Glutamatergic neuron (in vitro differentiated cells): ENCODE measurements at places on chromosomes 6 and 20.

DNA sequence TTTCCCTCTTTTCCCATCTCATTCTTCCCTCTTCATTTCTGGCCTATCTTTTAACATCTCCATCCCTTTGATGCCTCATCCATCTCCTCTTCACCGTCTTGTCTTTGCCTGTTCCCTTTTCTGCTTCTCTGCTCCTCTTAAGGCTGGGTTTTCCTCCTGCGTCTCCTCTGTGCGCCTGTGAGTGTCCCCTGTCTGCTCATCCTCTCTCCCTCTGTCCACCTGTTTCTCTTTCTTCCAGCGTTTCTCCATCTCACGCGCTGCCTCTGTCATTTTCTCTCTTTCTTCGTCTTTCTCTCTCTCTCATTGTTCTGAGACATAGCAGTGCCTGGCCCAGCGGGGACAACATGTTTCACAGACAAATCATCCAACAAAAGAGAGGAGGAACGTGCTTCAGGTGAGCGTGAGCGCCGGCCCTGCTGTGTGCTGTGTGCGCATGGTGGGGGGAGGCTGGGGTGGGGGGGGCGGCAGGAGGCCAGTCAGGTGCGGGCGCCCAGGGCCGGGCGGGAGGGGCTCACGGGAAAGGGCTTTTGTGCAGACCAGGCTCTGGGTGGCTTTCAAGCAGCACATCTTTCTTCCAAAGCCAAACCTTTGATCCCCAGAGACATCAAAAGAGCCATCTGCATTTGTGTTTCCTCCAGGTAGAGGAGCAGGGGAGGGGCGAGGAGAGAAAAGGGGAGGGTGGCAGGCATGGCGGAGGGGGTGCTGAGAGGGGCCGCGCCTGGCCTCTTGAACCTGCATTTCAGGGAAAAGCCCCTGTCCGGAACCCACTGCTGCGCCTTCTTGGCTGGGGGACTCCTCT, 121.3 kb downstream of the VEGFA start:
- no peaks in the 10 kb centered on the region for H3K36me3 ChIP-seq
- DNase-seq: no peak

DNA sequence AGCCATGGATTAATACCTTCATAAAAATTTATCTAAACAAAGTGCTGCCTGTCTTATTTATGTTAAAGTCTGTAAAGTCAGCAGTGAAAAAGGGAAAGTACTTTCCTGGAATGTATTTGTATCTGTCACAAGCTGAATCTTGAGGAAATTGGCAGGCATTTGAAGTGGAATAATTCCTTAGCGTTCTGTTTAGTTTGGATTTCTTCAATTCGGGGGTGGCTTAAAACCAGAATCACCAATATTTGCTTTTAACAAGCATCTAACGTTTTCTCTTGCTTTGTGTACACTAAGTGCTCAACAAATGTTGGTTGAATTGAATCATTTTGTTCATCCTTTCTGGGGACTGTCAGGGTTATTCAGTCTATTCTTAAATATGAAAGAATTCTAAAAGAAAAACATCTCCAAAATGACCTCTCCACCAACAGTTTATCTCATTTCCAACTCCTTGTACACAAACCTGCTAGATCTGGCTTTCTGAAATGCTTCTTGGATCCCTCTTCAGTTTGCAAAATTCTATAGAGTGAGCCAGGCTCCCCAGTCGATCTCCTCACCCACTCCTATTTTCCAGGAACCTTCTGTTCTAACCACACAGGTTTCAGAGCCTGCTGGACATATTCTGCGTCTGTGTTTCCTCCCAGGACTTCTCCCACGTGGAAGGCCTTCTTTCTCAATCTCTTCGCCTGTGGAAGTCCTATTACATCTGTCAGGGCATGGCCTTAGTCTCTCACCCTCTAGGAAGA, 2.0 kb upstream of the NPEPL1 start:
- H3K27ac ChIP-seq: peak overlapping the region; percentile 76
- peaks cover under 1% of the 10 kb centered on the region for H3K36me3 ChIP-seq
- no peak for DNase-seq
- H3K4me3 ChIP-seq: peak overlapping the region; percentile 36
- H3K27me3 ChIP-seq: peaks cover 12% of the 10 kb centered on the region

- no peak for DNase-seq
- no peaks in the 10 kb centered on the region for H3K27me3 ChIP-seq
- H3K4me1 ChIP-seq: no peaks in the 10 kb centered on the region
- H3K4me3 ChIP-seq: no peak overlapping the region
These were observed 293.9 kb upstream of the FOXQ1 start for GRCh38 chr6:1018041-1018440.

DNA sequence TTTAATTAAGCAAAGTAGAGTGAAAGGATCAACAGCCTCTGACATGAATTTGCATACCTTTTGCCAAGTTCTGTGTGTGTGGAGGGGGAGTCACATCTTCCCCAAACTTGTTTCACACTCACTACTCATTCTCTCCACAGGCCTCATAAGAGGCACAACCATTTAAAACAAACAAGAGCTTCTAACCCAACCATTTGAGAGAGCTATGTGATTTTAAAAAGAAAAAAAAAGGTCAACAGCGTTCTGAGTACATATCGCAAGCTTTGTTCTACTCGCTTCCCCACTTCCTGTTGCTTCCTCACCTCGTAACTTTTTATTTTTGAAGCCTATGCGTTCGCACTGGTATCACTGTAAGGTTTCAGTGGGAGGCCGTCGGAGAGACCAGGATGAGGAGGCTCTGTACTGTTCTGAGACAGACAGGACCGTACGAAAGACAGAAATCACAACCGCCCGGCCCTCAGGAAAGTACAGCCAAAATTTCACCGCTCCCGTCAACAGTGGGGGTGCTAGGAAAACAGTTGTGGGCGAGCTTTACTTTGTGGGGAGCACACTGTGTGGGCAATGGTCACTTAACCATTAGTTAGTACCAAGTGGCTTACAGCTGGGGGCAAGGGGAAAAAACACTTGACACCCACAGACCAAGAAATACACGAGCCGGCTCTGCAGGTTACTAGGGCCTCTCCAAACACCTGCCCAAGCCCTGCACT, 61.3 kb downstream of the TRERF1 start:
- no peak overlapping the region for H3K4me3 ChIP-seq
- no peak for DNase-seq
- peaks cover 39% of the 10 kb centered on the region for H3K4me1 ChIP-seq
- H3K27ac ChIP-seq: no peak overlapping the region

- H3K4me3 ChIP-seq: no peak overlapping the region
- no peak for DNase-seq
- peaks cover 23% of the 10 kb centered on the region for H3K4me1 ChIP-seq
These were observed 99.8 kb upstream of the MLN start for GRCh38 chr6:33903579-33903978.

GRCh38 chr6:3693831-3694230, 57.7 kb downstream of the PXDC1 start:
- peaks cover 23% of the 10 kb centered on the region for H3K4me1 ChIP-seq
- DNase-seq: no peak
- H3K27me3 ChIP-seq: peaks cover 5% of the 10 kb centered on the region
- no peak overlapping the region for H3K27ac ChIP-seq
- no peaks in the 10 kb centered on the region for H3K36me3 ChIP-seq

- no peak overlapping the region for H3K27ac ChIP-seq
- H3K4me1 ChIP-seq: no peaks in the 10 kb centered on the region
- H3K27me3 ChIP-seq: no peaks in the 10 kb centered on the region
- H3K4me3 ChIP-seq: no peak overlapping the region
These were observed 120.2 kb downstream of the MBOAT1 start for GRCh38 chr6:20092071-20092566.

DNA sequence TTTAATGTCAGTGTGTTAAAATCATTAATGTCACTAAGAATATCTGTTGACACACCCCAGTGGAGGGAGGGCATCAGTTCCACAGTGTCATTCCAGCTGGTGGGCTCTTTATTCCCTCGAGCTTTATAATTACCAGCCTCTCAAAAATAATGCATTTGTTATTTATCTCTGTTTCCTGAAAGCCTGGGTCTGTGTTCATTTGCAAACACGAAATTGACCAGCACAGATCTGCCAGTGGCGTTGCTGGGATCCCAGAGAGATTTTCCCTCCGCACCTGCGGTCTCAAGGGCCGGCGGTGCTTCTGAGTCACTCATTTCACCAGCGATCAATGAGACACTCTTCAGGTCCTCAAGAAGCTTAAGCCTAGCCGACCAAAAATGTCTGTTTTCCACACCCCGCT, 5.7 kb upstream of the PYGB start:
- peaks cover 63% of the 10 kb centered on the region for H3K4me1 ChIP-seq
- peak overlapping the region; percentile 98 for H3K27ac ChIP-seq
- peak overlapping the region; percentile 79 for H3K4me3 ChIP-seq
- peak; percentile 68 for DNase-seq

DNA sequence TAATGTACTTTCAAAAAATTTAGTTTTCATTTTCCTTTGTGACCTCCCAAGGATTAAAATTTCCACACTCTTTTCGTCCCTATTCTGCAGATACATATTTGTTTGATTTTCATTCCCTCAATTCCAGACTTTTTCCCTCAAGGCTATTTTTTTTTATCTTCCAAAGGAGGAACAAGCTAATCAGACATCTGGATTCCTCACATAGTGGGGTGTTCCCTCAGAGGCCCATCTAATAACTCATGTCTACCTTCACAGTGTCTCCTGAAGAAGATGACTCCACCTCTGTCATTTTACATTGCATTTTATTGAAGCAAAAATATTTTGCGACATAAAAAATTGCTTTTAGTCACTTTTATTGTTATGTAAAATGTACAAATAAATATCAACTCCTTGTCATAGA, 122.2 kb downstream of the RFPL4B start:
- no peak overlapping the region for H3K27ac ChIP-seq
- no peak overlapping the region for H3K4me3 ChIP-seq
- no peak for DNase-seq
- H3K36me3 ChIP-seq: no peaks in the 10 kb centered on the region

- no peak for DNase-seq
- H3K27ac ChIP-seq: no peak overlapping the region
- H3K27me3 ChIP-seq: no peaks in the 10 kb centered on the region
- no peak overlapping the region for H3K4me3 ChIP-seq
These were observed 105.9 kb downstream of the ADGRB3 start for GRCh38 chr6:68740828-68741500.

GRCh38 chr6:89022798-89023197, 57.8 kb upstream of the PNRC1 start:
- no peak overlapping the region for H3K4me3 ChIP-seq
- no peaks in the 10 kb centered on the region for H3K36me3 ChIP-seq
- no peaks in the 10 kb centered on the region for H3K27me3 ChIP-seq
- peaks cover 3% of the 10 kb centered on the region for H3K4me1 ChIP-seq
- no peak overlapping the region for H3K27ac ChIP-seq

DNA sequence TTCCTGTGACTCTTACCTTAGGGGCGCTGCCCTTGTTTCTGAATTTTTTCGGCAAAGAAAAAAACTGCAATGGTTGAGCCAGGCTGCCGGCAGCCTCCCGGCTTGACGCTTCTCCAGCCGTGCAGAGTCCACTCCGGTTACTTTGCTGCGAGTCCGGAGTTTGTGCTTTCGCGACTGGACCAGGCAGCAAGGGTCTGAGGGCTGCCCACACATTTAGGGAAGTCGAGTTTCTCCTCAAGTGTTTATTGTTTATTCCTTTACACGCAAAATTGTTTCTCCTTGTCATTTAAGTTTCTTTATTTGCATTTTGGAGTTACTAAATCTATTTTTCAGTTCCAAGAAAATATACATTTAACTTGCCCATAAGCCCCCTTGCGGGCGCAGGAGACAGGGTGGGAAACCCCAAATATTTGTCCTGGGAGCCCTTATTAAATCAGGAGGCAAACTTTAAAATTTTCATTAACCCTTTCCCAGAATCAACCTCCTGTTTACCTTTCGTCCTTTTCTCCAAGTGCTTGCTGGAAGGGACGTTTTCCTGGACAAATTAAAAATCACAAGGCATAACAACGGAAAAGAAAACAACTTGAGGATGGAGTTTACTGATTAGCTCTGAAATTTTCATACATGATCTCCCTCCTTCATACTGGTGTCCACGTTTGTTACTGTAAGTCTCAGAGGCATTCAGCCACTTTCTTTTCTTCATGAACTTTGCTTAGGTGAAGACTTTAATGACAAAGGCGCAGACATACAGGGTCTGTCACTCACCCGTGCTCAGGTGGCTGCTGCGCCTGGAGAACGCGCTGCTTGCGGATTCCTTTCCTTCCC, 1.7 kb upstream of the PDE10A start:
- no peak for DNase-seq
- H3K27me3 ChIP-seq: peaks cover 15% of the 10 kb centered on the region
- peak overlapping the region; percentile 82 for H3K4me3 ChIP-seq
- H3K4me1 ChIP-seq: peaks cover 9% of the 10 kb centered on the region
- H3K36me3 ChIP-seq: no peaks in the 10 kb centered on the region

DNA sequence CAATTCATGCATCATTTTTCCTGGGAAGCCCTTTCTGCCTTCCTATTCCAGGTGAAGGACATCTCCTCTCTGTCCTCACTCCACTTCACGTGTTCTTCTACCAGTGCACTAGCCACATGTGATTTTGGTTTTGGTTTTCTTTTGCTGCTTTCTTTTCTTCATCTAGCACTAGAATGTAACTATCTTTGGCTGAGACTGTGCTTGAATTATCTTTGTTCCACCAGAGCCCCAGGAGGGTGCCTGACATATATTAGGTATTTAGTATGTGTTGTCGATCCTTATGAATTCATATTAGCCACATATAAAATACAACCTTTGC, 79.9 kb downstream of the VGLL2 start:
- no peak overlapping the region for H3K27ac ChIP-seq
- no peaks in the 10 kb centered on the region for H3K27me3 ChIP-seq
- no peaks in the 10 kb centered on the region for H3K36me3 ChIP-seq
- H3K4me1 ChIP-seq: no peaks in the 10 kb centered on the region
- no peak overlapping the region for H3K4me3 ChIP-seq

DNA sequence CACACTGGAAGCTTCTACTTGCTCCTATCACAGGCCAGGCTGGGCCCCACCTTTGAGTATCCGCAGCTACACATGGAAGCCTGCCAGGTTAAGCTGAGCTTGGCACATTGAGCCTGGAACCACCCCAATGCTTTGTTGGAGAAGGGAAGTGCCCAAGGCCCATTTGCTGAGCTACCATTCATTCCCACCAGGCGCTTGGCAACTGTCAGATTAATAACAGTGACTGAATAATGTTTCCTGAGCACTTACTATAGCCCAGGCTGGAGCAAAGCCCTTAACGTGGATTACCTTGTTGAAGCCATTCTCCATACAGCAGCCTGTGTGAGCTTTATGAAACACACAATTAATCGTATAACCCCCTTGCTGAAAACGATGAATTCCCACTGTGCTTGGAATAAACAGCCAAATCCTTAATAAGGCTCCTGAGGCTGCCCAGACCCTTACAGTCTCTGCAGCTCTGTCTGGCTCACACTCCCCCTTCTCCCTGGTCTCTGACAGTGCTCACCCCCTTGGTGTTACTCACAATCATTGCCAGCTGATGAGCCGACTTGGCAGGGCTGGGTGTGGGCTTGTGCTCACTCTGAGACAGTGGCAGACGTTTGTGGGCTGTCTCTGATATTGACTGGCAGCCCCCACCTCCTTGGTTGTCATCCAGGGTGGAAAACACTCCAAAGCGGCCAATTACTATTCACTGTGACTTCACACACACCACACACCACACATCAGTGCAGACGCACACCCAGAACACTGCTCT, 357.1 kb downstream of the MAFB start:
- H3K27me3 ChIP-seq: peaks cover 6% of the 10 kb centered on the region
- no peak overlapping the region for H3K27ac ChIP-seq
- no peaks in the 10 kb centered on the region for H3K4me1 ChIP-seq
- no peak overlapping the region for H3K4me3 ChIP-seq
